Stimulated activated CD8-positive, alpha-beta memory T cell treated with anti-CD3 and anti-CD28 coated beads, Interleukin-4, amount 100 ng/mL, for 1 hour (primary cell): ENCODE measurements at places on chromosomes 7 and 10.

DNA sequence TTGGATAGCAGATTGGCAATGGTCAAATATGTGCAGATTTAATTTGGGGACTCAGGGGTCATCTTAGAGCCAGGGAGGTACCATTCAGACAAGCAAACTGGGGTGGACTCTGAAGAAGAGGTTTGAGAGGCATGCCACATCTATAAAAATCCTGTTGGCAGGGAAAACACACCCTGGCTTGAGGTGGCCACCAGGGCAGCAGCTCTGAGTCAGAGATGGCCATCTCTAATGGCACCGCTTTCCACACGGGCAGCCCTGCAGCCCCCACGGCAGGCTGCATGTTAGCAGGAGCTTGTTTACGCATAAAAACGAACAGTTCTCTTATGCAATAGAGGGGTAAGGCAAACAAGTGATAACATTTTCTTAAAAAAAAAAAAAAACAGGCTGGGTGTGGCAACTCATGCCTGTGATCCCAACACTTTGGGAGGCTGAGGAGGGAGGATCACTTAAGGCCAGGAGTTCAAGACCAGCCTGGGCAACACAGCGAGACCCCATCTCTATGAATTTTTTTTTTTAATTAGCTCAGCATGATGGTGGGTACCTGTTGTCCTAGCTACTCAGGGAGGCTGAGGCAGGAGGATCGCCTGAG is 14.9 kb downstream of the DLG5 start:
- no peak for DNase-seq

GRCh38 chr10:96075977-96076376 is 32.6 kb downstream of the CCNJ start:
- no peak for DNase-seq

- DNase-seq, result no peak
Measured at GRCh38 chr10:132134241-132135052, 52.3 kb upstream of the DPYSL4 start.

DNA sequence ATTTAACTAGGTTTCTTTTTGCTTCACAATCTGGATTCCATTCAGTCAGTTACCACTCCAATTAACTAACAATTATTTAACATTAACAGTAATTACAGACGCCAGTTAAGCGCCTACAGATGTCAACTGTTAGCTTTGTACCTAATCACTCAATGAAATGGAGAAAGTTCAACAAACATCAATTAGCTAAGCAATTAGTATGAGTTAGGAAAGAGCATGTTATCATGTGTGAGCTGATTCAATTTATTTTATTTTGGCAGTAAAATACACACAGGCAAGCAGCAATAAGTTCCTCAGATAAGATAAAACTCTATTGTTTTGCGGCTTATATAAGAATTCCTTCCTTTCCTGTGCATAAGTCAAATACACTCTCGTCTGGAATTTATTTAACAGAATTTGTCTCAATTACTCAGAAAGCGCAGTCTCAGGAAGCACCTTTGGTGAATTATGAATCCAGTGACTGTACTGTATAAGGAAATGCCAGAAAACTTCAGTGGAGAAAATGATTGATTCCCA is 427.1 kb upstream of the GALNT17 start:
- DNase-seq, result no peak

DNA sequence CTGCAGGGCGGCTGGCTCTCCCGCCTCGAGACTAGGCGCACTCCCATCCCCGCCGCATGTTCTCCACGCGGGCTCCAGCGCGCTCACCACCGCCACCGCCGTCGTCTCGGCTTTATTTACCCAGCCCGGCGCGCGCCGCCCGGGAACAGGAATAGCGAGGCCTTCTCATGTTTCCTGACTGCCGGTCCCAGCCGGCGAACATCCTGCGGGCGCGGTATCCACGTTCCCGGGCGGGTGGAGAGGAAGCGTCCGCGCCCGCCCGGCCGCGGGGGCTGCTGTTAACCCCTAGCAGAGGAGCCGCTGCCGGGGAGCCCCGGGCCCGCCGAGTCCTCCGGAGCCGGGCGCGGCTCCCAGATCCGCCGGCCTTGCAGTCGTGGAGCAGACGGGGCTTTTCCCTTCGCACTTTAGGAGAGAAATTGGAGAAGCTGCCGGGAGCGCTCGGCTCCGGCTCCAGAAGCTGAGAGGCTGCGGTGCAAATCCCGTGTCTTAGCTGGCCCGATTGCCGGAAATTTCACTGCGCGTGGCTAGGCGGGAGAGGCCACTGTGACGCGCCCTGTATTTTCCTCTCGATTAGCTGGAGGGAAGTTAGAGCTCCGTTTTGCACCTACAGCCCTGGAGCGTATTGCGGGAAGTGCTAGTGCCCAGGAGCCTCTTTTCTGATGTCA is at the start of gene MKX:
Gene MKX (minus strand): TSS at position 88 of the 665 bp plus-strand sequence. CDS start 2,404 bp downstream, outside the sequence.
- DNase-seq, result no peak

DNA sequence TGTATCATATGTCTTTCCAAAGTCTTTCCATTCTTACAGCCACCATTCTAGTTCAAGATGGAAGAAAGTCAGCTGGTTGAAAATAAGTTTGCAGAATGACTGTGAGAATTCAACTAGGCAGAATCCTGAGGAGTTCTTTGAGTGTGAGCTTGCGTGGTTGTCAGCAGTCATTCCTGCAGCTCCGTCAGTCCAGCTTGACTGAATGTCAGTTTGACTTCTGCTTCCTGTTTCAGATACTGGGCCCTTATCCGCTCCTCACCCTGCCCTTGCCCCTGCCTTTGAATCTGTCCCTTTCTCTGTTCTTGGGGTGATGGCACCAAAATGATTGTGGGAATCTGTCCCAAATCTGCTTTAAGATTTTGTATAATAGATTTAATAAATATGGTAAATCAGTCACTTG is 27.8 kb downstream of the SLC26A5 start:
- no peak for DNase-seq

DNA sequence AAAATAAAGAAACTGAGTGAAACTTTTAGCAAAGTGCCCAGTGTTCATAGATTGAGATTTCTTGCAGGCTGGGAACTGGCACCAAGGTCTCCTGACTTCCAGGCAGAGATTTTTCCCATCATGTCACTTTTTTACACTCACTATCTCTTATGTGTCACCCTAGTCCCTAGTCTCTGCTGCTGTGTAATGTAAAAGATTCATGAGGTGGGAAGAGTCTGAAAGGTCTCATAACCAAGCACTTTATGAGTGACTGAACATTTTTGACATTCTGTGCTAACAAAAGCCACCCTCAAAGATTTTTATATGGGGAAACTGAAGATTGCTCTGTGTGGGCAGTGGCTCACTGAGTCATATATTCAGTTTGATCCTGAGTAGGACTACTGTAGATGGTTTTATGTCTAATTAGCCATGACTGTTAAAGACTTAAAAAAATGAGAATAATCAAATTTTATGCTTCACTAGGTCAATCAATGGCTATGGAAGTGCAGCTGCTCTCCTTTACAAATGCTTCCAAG is 900.3 kb upstream of the SORCS1 start:
- DNase-seq, result no peak

DNA sequence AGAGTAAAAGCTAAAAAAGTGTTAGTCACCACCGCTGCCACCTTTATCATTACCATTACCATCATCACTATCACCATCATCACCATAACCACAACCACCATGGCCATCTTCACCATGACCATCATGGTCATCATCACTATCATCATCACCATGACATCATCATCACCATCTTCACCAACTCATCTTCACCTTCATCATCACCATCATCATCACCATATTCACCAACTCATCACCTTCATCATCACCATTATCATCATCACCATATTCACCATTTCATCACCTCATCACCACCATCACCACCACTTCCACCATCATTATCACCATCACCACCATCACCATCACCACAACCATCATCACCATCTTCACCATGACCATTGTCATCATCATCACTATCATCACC is 46.5 kb upstream of the PDGFA start:
- no peak for DNase-seq

- no peak for DNase-seq
Measured at GRCh38 chr10:84659497-84660439, 331.4 kb downstream of the CCSER2 start.

DNA sequence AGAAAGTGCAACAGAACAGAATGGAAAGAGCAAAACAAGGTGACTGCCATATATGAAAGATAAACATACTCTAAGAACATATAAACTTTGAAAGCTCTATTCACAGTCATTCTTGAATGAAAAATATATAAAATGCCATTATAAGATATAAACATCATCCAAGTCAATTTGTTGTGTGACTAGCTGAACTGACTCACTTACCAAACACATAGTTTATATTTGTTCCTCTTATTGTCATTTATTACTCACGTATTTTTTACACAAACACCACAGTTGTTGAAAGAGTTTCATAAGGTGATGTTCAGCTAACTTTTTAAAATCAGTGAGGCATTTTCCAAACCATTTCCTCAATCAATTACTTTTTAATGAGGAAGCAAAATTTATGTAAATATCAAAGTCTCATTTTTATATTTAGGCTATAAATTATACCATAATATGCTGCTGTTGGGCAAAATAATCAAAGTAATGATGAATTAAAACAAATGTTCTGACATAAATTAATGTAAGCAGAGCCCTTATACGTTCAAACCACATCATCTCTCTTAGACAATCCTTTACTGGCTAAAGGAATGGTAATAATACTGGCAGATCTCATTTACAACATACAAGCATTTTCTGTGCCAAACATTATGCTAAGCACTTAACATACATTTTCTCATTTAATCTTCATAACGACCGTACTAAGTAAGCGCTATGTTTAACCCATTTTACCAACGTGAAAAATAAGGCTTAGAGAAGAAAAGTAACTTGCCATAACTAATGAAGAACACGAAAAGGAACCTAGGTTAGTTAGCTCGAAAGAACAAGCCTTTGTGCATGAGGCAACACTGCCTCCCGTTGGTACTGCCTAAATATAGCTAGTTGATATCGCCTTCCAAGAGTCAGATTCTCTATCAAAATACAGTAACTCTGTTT is 7.3 kb downstream of the LRRN3 start:
- DNase-seq, result peak; percentile 25

- no peak for DNase-seq
Measured at GRCh38 chr7:142968229-142968628, 6.1 kb upstream of the KEL start.

- no peak for DNase-seq
Measured at GRCh38 chr7:17680026-17680425, 260.3 kb downstream of the SNX13 start.

GRCh38 chr7:92313055-92313454 is 67.3 kb downstream of the ANKIB1 start:
- DNase-seq, result no peak

GRCh38 chr10:3757638-3758490 is 27.1 kb downstream of the KLF6 start:
- DNase-seq, result no peak

GRCh38 chr10:27794157-27794556 is 48.5 kb upstream of the MKX start:
- DNase-seq, result no peak

DNA sequence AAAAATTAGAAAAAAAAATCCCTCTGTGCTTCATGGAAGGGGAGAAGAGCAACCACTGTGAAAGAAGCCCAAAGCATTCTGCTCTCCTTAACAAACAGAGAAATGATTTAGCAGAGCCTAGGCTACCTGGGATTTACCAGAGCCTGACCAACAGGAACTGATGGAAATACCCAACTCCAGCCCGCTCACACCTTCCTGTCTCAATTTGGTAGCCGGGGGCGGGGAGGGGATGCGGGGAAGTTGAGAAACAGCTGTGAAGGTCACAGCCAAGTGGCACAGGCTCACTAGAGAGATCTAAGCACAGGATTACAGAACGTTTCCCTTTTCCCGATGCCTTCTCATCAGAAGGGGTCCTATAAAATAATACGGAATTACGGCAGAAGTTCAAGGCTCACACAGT is 17.6 kb downstream of the RSU1 start:
- DNase-seq, result no peak

GRCh38 chr7:156819733-156820295 is 73.2 kb downstream of the LMBR1 start:
- no peak for DNase-seq

DNA sequence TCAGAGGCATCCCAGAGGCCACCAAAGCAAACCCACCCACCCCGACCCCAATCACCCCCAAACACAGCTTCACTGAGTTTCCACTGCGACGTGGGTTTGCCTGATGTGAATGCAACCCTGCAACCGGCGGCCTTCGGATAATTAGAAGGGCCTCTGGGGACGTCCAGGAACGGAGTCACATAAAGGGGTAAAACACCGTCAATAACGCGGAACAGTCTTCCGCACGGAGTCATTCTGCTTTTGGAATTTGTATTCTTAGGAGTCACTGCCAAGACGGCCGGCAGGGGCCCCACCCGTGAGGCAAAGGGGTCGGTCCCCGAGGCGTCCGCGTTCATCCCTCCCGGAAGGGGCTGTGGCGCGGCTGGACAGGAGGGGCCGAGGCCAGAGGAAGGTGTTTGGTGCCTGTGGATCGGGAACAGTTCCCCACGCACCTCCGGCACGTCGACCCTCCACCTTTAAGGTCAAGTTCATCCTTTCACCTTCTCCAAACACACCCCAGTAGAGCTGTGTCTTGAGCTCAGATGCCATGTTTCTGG is 36.7 kb upstream of the PDGFA start:
- DNase-seq, result no peak

- DNase-seq, result no peak
Measured at GRCh38 chr10:31197886-31198285, 121.1 kb upstream of the ZEB1 start.

DNA sequence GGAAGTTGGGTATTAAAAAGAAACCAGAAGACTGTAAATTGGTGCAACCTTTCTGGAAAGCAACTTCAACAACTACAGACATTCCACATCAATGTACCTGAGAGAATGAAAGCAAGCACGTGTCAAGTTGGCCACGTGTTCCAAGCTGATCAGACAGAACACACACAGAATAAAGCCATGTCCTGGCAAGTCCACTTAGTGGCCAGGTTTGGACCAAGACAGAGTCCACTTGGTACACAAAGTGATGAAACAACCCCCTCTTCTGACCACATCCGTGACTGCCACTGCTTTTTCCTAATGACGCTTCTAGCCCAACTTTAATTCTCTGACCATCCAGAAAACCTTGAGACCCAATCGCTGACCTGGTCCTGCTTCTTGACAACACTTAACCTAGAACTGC is 109.4 kb downstream of the ABLIM1 start:
- no peak for DNase-seq

- no peak for DNase-seq
Measured at GRCh38 chr7:143434660-143435059, 8.6 kb upstream of the TAS2R60 start.

- DNase-seq, result no peak
Measured at GRCh38 chr10:10396601-10397000, 621.1 kb upstream of the CELF2 start.

DNA sequence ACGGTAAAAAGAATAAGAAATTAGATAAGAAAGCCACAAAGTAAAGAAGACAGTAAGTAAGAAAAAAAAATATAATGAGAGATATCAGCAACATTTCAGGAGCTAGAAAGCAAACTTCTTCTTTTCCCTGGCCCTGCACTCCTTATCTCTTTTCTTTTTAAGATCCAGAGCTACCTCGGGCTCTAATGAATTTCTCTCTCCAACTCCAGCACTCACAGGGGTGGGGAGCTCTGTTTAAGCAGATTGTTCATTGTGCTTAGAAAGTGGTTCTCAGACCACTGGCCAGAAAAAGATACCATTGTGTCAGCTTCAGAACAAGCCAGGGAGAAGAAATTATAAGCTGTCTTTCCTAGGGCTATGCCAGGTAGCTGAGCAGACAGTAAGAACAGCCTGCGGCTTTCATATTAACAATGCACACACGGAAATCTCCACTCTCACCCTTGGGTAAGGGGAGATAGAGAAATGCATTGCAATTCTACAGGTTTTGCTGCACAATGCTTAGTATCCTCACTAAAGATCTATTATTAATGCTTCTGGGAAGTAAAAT is 19.3 kb downstream of the OR2F1 start:
- DNase-seq, result no peak
